ENCODE measurements at places on chromosomes 1 and 21.

- no peak for DNase-seq
These were observed 294.6 kb downstream of the TTLL7 start for GRCh38 chr1:83704350-83704749.

DNA sequence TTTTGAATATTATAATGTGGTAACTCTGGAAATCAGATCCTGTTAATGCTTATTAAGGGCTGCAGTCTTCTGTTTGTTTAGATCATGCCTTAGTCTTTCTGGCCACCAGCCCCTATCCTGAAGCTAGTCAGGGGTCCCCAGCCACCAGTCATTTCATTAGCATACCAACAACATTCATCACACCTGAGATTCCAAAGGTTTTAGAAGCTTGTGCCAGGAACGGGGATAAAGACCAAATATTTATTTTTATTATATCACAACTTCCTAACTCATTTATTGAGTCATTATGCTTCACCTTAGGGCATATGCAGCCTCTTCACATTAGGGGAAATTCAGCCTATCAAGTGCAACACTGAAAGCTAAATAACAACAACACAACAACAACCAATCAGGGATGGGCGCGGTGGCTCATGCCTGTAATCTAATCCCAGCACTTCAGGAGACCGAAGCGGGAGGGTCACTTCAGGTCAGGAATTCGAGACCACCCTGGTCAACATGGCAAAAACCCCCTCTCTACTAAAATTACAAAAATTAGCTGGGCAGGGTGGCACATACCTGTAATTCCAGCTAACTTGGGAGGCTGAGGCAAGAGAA is 2.9 kb upstream of the PSEN2 start:
- no peak for DNase-seq

DNA sequence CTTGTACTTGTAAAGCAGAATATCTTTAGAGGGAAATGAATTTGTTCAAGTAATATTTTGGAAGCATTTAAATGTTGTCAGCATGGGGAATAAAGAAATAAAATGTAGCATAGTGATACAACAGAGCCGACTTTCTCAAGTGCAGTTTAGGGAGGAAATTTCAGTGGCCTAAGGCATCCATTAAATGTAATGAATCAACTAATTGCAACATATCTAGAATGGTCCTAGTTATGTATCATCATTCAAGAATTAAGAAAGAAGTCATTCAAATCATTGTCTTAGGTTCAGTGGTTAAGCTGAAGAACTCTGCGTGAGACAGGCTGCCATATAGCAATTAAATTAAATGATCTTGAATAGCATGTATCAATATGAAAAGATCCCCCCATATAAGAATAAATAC is 360.7 kb downstream of the TBX15 start:
- no peak for DNase-seq

GRCh38 chr1:9577423-9577822 is 11.3 kb upstream of the TMEM201 start:
- DNase-seq, result no peak

DNA sequence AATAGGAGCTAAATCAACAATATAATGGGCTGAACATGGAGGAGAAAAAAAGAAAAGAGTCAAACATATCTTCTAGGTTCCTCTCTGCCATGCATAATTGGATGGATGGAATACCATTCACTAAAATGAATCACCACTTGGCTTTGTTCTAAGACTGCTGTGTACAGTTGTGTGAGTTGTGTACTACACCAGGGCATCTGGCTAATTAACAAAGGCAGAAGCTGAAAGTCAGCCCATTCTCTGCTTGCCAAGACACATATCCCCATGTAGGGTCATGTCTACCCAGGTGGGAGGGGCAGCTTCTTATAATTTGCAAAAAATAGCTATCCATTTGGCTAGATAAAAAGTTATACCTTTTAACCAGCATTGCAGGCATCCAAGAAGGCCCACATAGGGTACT is 21.0 kb downstream of the JUN start:
- DNase-seq, result no peak
